ENCODE measurements at places on chromosomes 2 and 18.

DNA sequence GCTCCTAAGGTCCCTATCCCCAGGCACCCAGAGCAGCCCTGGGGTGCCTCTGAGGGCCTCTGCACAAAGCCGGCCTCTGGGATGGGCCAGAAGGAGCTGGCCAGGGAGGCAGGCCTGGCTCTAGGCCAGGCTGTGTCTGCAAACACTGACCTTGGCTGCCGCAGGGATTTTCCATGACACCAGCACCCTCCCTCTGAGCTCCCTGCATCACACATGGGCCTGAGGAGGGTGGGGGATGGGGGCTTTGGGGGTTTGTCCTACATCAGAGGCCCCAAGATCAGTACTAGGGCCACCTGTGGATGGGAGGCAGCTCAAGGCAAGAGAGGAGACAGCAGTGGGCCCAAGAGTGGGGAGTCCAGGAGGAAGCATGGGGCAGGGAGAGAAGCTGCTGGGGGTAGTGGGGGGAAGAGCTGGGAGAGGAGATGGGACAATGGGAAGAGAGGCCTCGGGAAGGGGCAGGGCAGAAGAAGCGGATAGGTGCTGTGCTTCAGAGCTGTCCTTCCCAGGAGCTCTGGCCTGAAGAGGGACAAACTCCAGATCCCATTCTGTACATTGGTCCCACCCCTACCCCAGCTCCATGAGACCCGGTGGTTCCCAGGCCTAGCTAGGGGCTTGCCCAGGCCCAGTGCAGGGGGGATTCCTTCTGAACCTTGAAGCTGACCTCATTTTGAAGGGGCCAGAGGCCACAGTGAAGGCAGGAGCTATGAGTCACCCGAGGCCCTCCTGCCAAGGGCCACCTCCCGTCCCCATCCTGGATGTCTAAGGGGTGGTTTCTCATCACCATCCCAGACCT lies 28.0 kb downstream of the KCNK3 start:
- no peak for DNase-seq

DNA sequence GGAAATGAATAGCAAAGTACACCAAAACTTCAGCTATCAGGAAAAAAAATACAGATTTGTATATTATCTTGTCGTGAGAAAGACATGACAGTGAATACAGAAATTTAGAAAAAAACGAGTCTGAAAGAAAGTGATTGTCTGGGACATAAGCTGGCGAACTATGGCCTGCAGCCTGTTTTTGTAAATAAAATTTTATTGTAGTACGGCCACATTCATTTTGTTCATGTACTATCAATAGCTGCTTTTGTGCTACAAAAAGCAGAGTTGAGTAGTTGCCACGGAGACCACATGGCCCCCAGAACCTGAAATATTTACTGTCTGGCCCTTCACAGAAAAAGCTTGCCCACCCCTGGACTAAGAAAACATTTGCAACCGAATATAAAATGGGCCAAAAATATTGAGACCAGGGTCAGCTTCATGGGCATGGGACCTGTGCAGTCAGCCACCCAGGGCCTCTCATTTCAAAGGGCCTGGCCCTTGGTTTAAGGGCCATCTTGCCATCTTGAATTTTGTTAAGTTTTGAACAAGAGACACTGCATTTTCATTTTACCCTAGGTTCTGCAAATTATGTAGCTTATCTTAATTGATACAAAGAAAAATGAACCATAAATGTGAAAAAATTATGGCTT lies 17.9 kb downstream of the ANTXR1 start:
- DNase-seq, result no peak

DNA sequence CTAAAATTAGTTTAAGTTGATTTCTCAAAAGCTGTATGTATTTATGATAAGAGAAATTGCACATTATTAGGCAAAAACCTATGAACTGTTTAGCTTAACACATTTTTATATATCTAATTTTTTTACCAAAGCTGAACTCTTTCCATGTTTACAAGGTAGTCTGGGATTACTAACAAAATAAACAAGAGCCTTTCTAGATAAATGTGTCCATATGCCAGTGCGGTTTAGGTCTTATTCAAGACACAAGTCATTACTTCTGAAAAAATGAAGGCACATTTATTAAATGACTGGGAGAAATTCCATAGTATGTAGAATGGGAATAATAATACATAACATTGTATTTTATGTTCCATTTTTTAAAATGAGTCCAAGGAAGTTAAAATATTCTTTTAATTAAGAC lies 82.0 kb downstream of the DPP4 start:
- DNase-seq, result no peak

- no peak for DNase-seq
Observed at GRCh38 chr2:240928476-240929363, 22.6 kb downstream of the CROCC2 start.

DNA sequence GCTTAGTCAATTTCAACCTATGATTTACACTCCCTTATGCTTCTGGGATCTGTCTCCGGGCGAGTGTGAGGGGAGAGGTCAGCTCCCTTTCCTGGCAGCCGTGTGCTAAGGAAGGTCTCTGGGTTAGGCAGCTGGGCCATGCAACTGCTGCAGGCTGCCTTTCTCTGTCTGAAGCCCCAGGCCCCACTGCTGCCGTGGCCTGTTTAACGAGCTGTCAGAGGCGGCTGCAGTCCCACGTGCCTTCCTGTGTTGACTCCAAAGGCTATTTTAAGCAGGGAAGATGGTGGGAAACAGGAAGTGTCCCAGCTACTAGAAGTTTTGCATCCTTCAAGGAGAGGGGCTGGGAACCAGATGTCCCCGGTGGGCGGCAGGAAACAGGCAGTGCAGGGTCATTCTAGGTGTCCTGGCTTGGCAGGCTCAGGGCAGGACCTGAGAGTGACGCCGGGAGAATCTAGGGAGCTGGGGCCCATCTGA lies 186.4 kb downstream of the TNS1 start:
- peak; percentile 31 for DNase-seq

- no peak for DNase-seq
Observed at GRCh38 chr2:96072746-96073145, 38.0 kb upstream of the GPAT2 start.

Data from pons (tissue), 1 donor.